ENCODE measurements at places on chromosomes 6 and 20.

DNA sequence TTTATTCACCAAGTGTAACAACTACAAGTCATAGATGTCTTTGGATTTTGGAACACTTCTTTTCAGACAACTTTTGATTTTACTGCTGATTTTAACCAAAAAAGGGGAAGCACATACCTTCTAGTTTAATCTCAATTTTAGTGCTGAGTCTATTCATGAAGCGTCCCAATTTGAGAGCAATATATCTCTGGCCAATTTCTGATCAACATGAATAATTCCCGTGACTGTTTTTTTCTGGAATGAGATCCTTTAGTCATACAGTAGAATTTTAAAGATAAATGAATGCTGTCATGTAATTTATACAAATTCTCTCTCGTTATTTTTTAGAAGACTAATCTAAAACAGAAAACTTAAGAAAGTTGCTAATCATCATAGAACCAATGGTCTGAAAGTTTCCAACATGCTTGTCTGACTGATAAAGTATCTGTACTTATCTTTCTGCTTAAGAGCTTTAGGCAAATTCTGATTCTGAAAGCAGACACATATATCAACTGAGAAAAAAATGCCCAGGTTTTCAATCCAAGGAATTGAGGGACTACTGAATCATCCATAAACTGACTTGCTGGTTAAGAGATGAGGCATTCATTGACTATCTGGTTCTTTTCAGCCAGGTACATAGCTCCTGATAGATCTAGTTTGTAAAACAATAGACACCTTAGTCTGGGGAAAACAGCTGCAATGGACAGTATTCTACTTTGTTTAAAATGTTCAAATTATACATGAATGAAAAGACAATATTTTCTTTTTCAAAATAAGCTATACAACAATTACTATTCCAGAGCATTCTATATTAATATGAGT is 657.5 kb downstream of the RFPL4B start:
- DNase-seq, result no peak

DNA sequence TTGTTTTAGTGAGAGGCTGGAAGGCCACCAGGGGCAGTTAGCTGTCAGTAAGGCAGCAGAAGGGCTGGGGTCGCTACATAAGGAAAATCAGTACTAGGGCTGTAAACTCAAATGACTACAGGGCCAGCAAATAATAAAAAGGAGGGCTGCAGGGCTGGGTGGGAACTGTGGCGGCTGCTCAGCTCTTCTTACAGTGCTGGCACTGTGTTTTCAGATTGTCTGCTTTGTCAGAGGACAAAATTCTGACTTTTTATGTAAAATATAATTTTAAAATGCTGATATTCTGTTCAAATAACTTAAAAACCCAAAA is 23.2 kb downstream of the HLA-A start:
- no peak for DNase-seq

- DNase-seq, result peak; percentile 25
These were observed 661 bp upstream of the HEBP2 start for GRCh38 chr6:138403324-138403800.

- DNase-seq, result no peak
These were observed 11.5 kb downstream of the GNL1 start for GRCh38 chr6:30544666-30545272.

GRCh38 chr6:138107078-138107751 is at the start of gene PERP:
Gene PERP (minus strand): TSS chr6:138107419. CDS start chr6:138107340, 79 bp downstream.
- no peak for DNase-seq

DNA sequence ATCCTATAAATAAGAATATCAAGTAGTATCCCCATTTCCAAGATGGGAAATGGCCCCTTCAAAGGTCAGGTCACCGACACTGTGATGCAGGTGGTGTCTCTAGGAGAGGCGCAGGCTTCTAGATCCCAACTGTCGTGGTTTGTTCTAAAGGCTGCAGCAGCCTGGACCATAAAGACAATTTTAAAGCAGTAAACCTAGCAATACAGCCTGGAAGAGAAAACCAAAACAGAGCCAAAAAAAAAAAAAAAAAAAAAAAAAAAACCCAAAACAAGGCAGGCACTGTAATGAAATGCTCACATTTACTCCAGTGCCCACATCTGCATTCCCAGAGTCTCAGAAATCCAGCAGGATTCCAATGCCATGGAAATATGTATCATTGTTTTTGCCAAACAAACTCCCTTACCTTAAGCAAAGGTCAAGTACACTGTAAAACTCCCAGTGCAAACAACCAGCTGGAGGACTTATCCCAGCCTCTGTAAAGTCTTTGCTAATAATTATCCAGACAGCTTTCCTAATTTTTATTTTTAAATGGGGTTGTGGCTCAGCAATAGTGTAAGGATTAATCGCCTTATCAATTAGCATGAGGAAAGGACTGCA is 98.2 kb downstream of the PSMG4 start:
- DNase-seq, result no peak

DNA sequence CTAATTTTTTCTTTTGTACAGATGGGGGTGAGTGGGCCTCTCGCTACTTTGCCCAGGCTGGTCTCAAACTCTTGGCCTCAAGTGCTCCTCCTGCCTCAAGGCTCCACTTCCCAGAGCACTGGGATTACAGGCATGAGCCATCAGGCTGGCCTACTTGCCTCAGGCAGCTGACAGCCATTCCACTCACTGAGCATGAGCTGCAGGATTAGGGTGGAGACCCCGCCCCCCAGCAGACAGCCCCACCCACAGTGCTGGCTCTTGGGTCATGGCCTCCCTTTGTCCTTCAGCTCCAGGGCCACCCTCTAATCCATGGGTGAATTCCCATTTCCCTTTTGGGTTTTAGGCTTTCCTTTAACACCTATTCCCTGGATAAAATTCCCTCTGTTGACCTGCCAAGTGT is 82.1 kb downstream of the BFSP1 start:
- no peak for DNase-seq

GRCh38 chr6:25242567-25242966 is 36.6 kb upstream of the CARMIL1 start:
- DNase-seq, result no peak

GRCh38 chr6:25199544-25199943 is 79.6 kb upstream of the CARMIL1 start:
- DNase-seq, result no peak

GRCh38 chr6:39493174-39493573 is 170.7 kb upstream of the KCNK16 start:
- DNase-seq, result no peak

DNA sequence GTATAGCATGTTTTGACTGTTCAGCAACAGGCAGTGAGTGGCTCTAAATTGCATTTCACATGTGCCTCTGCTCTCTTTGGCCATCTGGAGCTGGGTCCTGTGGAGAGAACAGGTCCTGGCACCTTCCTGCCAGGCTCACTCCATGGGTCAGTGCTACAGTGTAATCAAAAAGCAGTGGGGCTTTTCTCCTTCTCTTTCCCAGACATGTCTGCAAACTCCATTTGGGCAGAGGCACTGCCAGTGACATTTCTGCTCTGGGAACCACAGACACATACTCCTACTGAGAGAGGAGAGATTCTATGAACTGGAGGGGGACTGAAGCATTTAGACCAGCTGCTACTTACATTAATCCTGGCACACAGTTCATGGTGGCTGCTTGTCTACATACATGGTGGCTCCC is 68.3 kb upstream of the TRAF3IP2 start:
- no peak for DNase-seq

DNA sequence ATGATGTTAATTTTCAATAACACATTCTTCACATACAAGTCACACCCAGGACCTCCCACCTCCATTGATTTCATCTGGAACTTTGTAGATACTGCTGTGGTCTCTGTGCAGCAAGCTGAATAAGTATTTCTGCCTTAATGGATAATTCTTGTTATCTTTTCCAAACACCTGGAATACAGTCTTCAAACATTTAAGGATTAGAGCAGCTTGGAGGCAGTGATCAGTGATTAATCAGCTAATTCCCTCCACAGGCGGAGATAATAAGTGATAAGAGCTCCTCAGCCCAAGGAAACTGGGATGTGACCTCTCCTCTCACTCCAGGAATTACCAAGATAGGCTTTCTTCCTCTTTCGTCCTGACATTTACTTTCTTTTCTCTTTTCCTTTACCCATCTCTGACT is 110.7 kb downstream of the FIG4 start:
- DNase-seq, result no peak
